ENCODE measurements at places on chromosomes 16 and 17.

GRCh38 chr17:34364751-34365150 lies 1.7 kb upstream of the CCL1 start:
- peak; percentile 56 for DNase-seq

- DNase-seq = no peak
Observed at GRCh38 chr17:28407130-28407973, 1.3 kb upstream of the SLC46A1 start.

DNA sequence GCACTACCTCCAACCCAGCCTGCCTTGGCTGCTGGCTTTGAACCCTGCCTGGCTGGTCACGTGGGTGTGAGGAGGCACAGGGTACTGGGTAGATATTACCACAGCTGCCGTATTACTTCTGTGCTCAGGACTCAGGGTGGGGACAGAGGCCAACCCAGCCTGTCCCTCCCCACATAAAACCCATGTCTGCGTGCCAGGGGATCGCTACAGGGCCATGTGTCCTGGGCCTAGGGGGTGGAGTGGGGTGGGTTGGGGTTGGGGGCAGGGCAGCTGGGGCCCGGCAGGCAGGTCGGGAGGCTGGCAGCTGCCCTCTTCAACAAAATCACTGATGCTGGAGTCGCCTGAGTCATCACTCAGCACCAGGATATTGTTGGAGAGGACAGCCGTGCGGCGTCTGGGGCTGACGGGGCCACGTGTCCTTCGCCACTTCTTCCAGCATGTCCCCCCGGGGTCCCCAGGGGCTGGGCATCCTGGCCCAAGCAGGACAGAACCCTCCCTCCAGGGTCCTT lies 39.7 kb upstream of the PVALEF start:
- DNase-seq = no peak

- DNase-seq = no peak
Observed at GRCh38 chr16:68509381-68509780, 29.7 kb upstream of the ZFP90 start.

DNA sequence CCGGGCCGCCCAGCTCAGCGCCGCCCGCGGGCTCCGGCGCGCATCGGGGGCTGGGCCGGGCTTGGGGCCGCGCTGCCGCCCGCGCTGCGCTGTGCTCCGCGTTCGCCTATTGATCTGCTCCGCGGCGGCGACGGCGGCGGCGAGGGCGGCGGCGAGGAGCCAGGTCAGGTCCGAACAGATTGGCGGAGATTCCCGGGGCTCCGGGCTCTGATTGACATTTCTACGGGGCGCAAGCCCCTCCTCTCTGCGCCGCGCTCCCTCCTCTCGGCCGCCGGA lies 559 bp downstream of the IRX3 start:
- no peak for DNase-seq

- no peak for DNase-seq
Observed at GRCh38 chr17:1040216-1040600, 43.3 kb downstream of the TIMM22 start.

DNA sequence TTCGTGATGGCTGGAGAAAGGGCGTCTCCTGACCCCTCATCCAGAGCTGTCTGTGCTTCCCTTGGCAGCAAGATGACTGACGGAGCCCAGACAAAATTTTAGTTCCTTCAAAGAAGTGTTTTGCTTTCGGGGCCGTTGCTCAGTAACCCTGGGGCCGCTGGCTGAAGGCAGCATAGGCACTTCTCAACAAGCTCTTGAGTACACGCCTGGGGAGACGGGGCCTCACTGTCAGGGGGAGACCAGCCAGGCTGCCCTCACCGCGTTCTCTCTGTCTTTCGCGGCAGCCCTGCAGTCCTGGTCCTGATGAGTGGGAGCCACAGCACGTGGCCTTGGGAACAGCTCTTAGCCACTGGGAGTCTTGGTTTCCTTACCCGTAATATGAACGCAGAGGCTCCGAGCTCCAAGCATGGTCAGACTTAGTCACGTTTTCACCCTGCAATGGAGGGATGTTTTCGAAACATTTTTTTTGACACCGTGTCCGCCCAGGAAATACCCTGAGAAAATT lies 86.0 kb downstream of the IRF8 start:
- no peak for DNase-seq

- DNase-seq = no peak
Observed at GRCh38 chr16:58451265-58451689, 48.7 kb upstream of the NDRG4 start.

DNA sequence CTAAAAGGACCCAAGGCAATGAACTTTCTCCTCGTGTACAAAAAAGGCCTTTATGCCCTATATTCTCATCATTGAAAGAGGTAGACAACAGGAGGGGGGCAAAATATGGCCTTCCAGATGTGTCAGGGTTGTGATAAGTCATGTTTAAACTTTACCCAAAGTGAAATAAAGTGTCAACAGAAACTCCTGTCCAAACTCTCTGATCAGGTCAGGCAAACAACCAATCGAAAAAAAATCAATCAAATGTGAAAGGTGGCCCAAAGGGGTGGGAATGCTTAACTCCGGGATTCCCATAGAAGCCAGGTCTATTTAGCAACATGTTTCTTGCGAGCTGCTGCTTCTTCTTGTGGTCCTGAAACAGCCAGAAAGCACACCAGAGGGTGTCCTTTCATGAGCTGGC lies 49.5 kb upstream of the SOX9 start:
- no peak for DNase-seq

DNA sequence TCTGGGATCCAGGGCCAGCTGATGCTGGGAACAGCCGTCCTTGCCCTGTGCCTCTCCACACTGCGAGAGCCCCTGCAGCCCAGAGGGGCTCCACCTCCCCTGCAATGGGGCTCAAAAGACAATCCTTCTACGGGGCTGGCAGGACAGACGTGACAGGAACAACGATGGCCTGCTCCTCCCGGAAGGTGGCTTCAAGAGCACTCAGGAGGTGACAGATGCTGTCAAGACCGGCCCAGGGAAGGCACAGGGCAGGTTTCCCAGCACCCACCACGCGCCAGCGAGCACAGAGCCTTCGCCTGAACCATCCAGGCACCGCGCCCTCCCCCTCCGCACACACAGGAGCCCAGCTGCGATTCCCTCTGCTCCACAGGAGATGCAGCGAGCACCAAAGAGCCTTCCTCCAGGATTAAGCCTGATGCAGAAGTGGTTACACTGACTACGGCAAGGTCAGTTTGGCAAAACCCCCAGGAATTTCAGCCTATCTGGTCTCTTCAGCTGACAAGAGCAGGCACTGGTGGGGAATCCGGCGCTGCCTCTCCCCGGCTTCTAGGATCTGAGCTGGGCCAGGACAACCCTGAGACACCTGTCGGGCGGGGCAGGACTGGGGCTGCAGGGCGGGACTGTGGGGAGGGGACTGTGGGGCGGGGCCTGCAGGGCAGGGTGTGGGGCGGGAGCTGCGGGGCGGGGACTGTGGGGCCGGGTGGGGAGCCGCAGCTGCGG lies 103.4 kb downstream of the ZNF778 start:
- DNase-seq = no peak

DNA sequence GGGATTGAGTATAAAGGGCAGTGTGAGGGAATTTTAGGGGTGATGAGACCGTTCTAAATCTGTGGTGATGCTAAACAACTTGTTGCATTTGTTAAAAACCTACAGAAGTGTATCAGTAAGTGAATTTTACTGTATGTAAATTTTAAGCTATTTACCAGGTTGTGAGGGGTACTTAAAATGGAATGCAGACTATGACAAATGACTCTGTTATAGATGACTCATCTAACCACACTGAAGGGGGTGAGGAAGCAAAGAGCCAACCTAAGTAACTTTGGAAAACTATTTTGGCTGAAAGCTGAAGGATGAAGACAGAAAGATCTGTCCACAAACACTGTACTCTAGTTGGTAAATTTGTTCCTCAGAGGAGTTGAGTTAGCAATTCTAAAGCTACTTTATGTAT lies 5.3 kb upstream of the MKS1 start:
- DNase-seq = no peak

- no peak for DNase-seq
Observed at GRCh38 chr16:81695321-81696165, 83.5 kb upstream of the PLCG2 start.

DNA sequence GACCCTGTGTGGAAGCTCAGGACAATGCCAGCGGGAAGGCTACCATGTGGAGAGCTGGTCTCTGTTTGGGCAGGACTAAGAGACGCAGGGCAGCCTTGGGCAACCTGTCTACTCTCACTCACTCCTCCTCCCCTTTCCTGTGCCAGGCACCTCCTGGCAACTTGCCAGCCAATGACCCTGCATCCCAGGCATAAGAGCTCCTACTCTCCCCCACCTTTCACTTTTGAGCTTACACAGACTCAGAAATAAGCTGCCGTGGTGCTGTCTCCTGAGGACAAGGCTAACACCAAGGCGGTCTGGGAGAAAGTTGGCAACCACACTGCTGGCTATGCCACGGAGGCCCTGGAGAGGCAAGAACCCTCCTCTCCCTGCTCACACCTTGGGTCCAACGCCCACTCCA lies 2.6 kb downstream of the HBM start:
- DNase-seq = no peak

- DNase-seq = no peak
Observed at GRCh38 chr16:23423496-23424049, 29.4 kb downstream of the COG7 start.

DNA sequence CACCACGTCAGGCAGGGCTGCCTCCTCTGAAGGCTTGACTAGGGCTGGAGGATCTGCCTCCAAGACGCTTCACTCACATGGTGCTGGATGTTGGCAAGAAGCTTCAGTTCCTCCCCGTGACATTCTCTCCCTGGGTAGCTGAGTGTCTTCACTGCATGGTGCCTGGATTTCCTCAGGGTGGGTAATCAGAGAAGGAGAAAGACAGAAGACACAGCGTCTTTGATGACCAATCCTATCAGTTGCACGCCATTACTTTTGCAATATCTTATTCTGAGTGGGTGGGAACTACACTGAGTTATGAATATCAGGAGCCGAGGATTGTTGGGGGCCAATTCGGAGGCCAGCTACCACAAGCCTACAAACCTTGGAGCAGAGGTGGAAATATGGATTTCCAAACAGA lies 139.7 kb downstream of the SHISA6 start:
- DNase-seq = no peak
